KBM-7 (cell line): ENCODE measurements at places on chromosomes 7 and 10.

- no peak for DNase-seq
Measured at GRCh38 chr10:126126866-126127265, 230.5 kb downstream of the FANK1 start.

DNA sequence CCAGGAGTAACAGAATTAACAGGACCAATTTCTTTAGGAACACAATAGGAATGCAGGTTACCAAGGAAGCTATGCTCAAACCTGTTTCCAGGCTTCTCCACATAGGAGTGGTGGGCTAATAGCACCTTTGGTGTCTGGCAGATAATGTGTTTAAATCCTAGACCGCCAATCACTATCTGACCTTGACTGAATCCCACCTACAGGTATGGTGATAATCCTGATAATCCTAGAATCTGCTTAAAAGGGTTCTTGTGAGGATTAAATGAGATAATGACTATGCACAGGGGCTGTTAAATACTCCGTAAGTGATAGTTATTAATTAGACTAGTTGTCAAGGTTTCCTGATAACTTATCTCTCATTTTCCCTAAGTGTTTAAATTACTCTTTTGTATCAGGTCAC, 81.2 kb downstream of the EPC1 start:
- no peak for DNase-seq

GRCh38 chr10:79436066-79436849, 9.2 kb downstream of the ZCCHC24 start:
- DNase-seq: no peak

DNA sequence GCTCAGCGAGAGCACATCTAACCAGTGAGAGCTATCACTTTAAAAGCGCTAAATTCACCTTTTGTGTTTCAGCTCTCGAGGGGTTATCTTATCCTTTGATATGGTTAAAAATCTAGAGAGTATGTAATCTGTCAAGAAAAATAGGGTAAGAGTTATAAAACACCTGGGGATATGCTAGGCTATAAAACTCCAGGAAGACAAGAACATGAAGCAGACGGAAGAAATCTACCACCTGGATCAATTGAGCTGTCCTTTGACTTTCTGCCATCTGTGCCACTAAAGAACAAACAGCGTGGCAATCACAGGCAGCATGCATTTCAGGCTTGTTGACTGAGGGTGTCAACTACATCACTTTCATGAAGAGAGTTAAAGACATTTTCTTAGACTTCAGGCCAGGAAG, 83.1 kb downstream of the ZNF248 start:
- DNase-seq: no peak

GRCh38 chr7:155255071-155255470, 42.6 kb upstream of the INSIG1 start:
- DNase-seq: no peak

GRCh38 chr10:82409671-82410070, 534.7 kb downstream of the NRG3 start:
- DNase-seq: no peak
